Keratinocyte (primary cell): ENCODE measurements at places on chromosomes 13 and 19.

GRCh38 chr19:3233116-3233515 lies 8.7 kb downstream of the CELF5 start:
- no peak for DNase-seq

GRCh38 chr13:38899571-38899970 lies 91.1 kb downstream of the STOML3 start:
- no peak for DNase-seq

DNA sequence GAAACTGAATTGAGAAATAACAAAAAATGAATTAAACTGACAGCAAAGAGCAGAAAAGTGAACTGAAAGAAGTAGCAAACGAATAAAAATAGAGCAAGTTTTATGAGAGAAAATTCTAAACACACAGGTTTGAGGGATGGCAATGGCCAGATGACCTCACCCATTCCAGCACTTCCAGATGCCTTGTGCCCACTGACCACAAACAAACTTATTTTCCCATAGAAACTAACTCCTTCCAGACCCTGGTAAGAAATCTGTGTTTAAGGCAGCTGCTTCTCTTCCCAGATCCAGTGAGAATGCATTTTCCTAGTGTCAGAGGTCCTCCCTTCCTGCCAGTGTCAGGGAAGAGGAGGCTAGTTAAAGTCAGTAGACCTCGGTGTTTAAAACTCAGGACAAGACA lies 51.7 kb downstream of the RXFP2 start:
- DNase-seq, result no peak

- DNase-seq, result no peak
These were observed 68.6 kb downstream of the RASA3 start for GRCh38 chr13:114063545-114064449.

GRCh38 chr13:38759390-38759789 lies 72.5 kb downstream of the FREM2 start:
- no peak for DNase-seq

- DNase-seq, result no peak
These were observed 30.7 kb upstream of the POMP start for GRCh38 chr13:28628241-28628640.

GRCh38 chr19:1173845-1174809 lies at the start of gene SBNO2:
SBNO2 (minus strand) TSS chr19:1174268; CDS start chr19:1154276, 19,992 bp downstream.
- DNase-seq, result no peak

GRCh38 chr13:97257800-97258799 lies 36.0 kb downstream of the MBNL2 start:
- no peak for DNase-seq

GRCh38 chr19:9178901-9179300 lies at the start of gene OR7D2:
OR7D2 (plus strand) TSS chr19:9178979; CDS start chr19:9185782, 6,803 bp downstream.
- DNase-seq, result no peak

DNA sequence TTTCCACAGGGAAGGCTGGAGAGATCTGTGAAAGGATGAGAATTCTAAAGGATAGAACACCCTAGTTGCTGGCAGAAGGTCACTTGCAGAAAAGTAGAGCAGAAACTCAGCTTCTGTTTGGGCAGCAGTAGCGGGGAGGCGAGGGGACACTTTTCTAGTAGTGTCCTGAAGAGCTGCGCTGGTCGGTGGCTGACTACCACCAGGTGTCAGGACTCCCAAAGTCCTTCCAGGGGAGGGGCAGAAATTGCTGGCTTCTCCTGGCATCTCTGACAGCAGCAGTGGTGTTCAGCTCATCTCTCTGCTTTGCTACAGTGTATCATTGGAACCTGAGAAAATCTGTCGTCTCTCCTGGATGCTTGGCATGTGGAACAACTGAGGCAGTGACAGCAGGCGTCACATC lies 120.9 kb downstream of the ZDHHC20 start:
- no peak for DNase-seq

DNA sequence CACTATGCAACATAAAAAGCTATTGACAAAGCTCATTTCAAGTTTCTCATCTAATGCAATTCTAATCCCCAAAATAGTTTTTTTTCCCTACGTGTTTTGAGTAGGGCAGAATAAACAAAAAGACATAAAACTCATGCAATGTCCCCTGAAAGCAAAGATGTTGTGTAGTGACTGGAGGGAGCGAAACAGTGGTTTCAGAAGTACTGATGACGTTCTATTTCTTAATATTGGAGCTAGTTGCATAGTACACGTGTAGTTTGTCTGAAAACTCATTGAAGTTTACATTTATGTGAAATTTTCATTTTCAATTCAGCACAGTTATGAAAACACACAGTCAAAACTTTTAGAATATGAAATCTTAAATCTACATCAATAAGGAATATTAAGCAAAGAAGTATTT lies 31.6 kb downstream of the USP12 start:
- DNase-seq, result no peak

DNA sequence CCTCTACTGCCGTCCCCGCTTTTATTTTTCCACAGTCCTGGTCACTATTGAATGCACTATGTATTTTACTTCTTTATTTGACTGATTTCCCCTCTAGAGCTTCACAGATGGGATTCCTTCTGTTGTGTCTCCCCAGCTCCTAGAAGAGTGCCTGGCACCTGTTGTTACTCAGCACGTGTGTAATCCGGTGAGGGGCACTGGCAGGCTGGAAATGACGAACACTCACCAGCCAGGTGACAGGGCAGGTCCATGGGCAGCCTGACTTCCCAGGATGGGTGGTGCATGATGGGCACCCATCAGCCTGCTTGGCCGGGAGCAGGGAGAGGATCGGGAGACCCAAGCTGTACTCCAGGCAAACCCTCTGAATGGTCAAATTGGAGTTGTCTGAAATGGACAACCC lies 67.2 kb downstream of the CEBPG start:
- no peak for DNase-seq

GRCh38 chr19:38904581-38905539 lies 5.1 kb downstream of the NFKBIB start:
- no peak for DNase-seq

DNA sequence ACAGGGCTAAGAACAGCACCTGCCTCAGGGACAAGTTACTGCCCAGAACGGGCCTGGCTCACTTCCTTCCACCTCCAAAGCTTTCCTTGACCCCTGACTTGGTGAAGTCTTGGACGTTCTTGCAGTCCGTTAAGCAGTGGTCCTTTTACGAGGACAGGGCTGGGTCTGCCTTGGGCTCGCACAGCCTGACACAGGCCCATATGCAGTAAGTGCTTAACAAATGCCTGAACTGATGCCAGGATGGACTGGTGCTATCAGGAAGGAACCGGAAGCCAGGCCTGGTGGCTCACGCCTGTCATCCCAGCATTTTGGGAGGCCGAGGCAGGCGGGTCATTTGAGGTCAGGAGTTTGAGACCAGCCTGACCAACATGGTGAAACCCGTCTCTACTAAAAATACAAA lies 1.8 kb upstream of the PLK5 start:
- DNase-seq, result no peak

GRCh38 chr19:28420811-28421550 lies 792.0 kb downstream of the UQCRFS1 start:
- DNase-seq, result no peak

DNA sequence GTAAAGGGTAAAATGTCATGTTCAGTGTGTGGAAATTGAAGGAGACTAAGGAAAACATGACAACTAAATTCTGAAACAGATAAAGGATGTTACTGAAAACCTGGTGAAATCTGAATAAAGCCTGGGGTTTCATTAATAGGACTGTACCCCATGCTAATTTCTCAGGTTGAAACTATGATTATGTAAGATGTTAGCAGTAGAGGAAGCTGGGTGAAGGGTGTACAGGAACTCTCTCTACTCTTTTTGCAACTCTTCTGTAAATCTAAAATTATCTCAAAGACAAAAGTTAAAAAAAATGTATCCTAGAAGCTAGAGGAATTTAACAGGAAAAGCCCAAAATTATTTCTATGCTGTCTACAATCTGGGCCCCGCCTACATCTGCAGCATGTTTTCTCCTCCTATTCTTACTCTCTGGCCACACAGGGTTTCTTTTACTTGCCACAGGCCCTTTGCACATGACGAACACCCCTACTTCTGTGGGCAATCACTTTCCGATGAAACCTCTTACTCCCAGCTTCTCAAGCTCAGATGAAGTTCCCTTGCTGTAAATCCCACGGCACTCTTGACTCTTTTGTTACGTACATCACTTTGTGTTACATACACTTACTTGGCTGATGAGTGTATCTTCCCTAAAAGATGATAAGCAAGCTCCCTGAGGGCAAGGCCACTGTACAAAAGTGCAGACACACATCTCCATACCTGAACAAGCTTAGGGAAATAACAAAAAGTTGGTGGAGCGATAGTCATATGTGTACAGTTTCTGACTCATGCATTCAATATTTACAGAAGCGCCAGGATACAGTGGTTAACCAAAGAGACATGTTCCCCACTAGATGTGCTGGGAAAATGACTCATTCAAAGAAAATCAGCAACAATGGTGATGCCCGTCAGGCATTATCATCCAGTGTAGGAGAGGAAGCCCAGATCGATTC lies 32.6 kb downstream of the RUBCNL start:
- peak; percentile 79 for DNase-seq

DNA sequence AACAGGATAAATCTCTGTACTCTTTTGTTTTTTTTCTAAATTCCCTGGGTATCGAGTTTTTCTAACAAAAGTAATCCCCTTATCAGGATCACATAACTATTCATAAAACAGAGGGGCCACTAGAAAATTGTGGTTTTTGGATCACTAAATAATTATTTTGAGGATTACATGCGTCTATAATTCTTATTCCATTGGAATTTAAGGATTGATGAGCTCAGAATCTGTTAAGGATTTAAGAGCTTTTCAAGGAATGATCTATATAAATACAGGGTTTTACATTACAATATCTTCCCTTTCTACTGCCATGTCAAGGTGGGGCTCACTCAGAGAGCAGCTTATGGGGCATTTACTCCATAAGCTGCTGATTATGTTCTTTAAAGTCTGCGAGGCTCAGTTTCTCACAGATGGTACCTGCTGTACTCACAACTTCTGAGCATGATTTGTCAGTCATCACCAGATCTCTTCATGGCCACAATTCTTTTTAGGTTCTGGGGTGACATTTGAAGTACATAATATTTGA lies 449.8 kb downstream of the PCDH17 start:
- DNase-seq, result no peak

GRCh38 chr13:44433863-44434765 lies 60.5 kb downstream of the SERP2 start:
- no peak for DNase-seq

DNA sequence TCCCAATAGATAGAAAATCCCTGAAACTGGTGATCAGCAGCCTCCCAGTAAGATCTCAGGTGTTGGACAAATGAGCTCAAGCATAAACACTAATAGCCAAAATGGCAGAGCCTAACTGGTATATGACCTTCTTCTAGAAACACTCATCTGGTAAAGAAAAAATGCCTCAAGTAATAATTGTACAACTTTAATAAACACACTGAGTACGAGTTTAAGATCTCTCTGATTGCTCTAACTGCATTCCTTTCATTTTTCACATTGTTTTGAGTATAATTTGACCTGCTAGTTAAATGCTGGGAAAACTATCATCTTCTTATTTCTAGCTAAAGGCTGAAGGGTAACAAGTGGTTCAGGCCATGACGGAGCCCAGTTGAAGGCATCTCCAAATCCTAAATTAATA lies 2009.5 kb upstream of the PCDH20 start:
- no peak for DNase-seq

DNA sequence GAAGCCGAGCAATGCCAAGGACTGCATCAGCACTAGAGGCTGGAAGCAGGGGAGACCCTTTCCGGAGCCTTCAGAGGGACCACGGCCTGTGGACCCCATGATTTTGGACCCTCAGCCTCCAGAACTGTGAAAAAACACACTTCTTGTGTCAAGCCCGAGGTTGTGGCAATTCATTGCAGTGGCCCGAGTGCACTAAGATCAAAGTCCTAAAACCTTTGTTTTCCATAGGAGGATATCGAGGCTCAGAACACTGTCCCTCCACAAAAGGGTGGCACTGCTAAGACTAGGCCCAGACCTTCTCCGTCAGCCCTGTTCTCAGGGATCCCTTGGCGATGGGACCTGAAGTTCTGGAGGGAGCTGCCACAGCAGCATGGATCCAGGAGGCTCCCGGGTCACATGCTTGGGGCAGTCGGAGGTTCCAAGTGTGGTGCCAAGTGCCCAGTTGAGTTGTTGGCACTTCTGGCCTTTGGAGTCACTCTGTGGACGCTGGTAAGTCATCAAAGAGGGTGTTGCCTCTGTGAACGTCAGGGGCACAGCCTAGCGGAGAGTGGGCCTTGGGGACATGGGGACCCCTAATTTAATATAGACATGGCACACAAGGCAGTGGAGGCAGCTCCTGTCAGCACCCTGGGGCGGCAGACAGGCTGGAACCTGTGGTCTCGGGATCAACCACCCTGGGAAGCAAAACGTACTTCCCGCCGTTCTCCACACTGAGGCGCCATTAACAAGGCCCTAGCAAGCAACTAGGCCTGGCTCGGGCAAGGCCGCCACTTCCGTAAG lies 199.2 kb downstream of the COL4A1 start:
- no peak for DNase-seq

GRCh38 chr19:33245948-33246708 lies 20.5 kb upstream of the SLC7A10 start:
- DNase-seq, result no peak

GRCh38 chr13:114089341-114089740 lies 43.1 kb downstream of the RASA3 start:
- no peak for DNase-seq

DNA sequence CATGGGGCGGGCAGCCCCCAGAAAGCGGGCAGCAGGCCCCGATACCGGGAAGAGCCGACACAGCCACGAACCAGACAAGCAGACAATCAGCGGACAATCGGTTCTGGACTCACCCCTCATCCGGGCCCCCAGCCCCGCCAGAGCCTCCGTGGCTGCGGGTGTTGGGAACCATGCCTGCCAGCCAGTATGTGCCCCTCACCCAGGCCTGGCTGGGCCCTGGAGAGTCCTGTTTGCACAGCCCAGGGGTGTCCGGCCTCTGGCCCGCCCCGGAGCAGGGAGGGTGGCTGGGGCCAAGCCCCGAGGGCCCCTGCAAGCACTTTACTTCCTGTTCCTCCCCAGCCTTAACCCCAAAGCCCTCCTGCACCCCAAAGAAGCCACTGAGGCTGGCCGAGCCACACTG lies 7.8 kb downstream of the PODNL1 start:
- no peak for DNase-seq

DNA sequence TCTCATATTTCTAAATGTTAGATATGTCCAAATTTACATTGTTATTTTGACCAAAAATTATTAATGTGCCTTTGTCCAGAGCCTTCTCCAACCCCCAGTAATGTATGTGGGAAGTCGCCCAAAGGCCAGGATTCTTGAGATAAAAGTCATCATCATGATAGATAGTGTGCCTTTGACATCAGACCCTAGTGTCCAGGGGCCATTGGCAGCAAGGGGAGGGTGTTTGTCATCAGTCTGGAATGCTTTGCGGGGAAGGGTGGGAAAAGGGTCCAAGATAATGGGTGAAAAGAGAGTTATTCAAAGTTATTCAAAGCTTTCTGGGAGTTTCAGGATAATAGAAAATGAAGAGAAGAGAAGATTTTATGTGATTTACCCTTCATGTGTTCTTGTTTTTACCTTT lies 909.5 kb upstream of the GPC6 start:
- DNase-seq, result no peak

DNA sequence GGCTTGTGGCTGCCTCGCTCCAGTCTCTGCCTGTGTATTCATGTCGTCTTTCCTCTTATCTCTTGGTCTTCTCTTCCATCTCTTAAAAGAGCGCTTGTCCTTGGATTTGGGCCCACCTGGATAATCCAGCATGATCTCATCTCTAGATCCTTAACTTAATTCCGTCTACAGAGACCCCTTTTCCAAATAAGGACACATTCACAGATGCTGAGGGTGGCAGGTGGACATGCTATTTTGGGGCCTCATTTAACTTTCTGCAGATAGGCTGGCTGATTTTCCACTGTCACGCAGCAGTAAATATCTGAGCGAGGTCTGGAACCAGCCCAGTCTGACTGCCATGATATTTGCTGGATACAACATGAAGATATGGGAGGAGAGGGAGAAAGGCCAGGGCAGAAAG lies 41.5 kb upstream of the TSHZ3 start:
- no peak for DNase-seq

- no peak for DNase-seq
These were observed 93.4 kb downstream of the COL4A1 start for GRCh38 chr13:110213461-110214074.
